T47D (cell line): ENCODE measurements at places on chromosomes 7 and 10.

GRCh38 chr10:98170249-98171117, 36.0 kb downstream of the R3HCC1L start:
- DNase-seq: peak; percentile 90

GRCh38 chr10:57706576-57707299, 561.0 kb downstream of the IPMK start:
- no peak for DNase-seq

DNA sequence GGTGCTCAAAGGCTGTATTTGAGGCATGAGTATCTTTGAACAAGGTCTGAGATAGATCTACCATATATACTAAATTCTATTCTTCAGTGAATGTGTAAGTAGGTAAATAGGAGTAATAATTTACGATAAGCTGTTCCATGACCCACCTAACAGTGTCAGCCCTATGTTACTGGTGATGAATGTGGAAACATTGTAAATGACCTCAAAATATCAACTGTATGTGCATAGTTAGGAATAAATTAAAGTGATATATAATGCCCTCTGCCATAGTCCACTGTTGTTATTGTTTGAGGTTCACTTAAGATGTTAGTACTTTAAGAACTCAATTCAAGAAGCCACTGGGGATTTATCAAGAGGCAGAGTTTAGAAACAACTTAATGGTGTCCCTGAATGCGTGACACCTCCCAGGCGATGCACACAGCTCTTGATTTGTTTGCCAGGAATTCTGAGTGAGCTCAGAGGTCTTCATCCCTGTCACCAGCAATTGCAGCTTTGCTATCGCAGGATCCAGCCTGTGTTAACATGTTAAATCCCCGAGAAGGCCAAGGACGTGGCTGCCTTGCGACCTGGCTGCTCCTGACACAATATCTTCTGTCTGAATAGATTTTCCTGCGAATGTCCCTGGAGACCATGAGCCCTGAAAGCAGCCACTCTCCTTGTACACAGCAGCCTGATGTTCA, 104.9 kb downstream of the KLF6 start:
- DNase-seq: no peak

GRCh38 chr10:76939933-76940468, 697.6 kb downstream of the KCNMA1 start:
- DNase-seq: no peak

- DNase-seq: no peak
These were observed 116.8 kb upstream of the SH2B2 start for GRCh38 chr7:102169651-102170392.

DNA sequence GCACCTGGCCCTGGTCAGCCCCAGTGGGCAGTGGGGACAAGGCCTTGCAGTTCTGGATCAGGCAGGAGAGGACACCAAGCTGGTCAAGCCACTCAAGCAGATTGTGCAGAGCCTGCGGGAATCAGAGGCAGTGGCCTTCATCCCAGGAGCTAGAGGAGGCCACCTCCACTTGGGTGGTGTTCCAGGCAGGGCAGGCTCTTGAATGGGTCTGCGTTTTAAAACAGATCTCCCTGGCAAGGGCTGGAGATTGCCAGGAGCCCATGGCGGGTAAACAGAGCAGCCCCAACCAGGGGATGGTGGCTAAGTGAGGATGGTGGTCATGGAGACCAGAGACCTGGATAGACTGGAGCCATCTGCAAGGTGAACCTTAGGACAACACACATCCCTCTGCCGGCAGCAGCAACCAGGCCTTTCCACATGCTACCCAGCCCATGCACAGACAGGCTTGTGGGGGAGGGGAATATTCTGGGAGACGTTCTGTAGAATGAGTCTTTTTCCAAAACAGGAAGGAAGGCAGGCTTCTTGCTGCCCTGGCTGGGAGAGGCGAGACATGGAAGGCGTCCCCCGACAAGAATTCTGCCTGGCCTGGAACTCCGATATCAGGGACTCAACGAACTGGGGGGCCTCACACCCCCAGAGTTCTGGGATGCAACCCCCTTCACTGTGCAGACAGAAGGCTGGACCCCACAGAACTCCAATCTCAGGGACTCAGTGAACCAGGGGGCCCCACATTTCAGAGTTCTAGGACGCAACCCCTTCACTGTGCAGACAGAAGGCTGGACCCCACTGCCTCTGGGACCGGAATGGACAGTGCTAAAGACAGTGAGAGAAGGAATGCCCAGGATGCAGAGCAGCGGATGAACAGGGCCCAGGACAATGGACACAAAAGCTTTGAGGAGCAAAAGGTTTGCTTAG, 264.8 kb downstream of the PTPRN2 start:
- no peak for DNase-seq

- DNase-seq: no peak
These were observed 1.3 kb downstream of the FRAT2 start for GRCh38 chr10:97333351-97333600.

GRCh38 chr10:28249512-28249911, 53.4 kb downstream of the MPP7 start:
- no peak for DNase-seq

GRCh38 chr10:33252794-33253203, 81.7 kb downstream of the NRP1 start:
- DNase-seq: no peak

GRCh38 chr10:117391436-117392205, 16.4 kb upstream of the PDZD8 start:
- DNase-seq: no peak

- DNase-seq: no peak
These were observed 60.7 kb downstream of the OTUD1 start for GRCh38 chr10:23499372-23500132.

DNA sequence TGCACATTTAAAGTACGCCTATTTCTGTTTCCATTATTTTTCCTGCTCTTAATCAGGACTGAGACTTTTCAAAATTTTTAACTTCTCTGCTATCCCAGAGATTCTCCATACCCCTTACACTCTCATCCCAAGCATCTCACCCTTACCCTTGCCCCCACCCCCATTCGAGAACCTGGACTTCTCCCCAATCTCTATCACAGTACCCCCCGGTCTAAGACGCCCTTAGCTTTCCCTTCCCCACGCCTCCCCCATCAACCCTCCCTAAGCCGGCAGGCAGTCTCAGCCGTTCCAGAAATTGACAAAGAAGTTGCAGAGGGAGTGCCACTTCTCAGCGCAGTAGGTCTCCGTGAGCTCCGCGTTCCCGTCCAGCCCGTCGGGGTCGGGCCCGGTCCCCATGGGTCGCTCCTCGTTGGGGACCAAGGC, 1.4 kb downstream of the FGFBP3 start:
- peak; percentile 42 for DNase-seq

- peak; percentile 69 for DNase-seq
These were observed 116.7 kb downstream of the VIPR2 start for GRCh38 chr7:159027789-159028507.

DNA sequence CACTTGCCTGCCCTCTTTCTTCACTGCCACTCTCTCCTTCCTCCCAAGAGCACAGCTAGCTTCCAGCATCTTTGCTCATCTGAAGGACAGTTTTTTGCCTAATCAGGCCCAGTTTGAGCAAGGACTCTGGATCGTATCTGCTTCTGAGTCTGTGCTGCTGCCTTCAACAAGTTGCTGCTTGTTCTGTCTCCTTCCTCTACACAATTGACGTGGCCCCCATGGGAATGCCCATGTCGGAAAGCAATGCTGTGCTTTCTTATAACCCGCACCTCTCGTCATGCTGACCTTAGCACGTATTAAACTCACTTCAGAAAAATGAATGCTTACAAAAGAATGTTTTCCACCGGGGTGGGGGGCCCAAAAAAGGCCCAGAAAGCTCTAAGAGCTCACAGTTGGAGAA, 324.7 kb upstream of the C7orf33 start:
- no peak for DNase-seq

DNA sequence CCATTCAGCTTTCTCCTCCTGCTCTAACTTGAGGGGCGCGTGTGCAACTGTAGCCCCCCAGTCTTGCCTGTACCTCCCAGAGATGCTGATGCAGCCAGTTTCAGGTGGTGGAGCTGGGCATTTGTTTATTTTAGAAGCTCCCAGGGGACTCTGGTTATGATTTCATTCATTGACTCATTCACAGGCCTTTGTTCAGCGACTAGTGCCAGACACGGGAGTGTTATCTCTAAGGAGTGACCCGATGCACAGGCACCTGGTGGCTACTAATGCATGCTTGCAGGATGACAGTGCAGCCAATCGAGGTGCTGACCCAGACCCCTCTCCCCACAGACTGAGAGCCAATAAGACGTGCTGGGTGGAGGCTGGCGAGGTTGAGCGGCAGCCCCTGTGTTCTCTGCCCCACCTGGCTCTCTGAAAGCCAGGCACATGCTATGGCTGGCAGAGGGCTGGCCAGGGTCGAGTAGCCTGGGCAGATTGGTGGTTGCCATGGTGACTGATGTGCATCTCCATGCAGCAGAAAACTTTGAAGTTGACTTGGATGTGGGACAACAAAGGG, 19.7 kb upstream of the SLC18A2 start:
- no peak for DNase-seq

DNA sequence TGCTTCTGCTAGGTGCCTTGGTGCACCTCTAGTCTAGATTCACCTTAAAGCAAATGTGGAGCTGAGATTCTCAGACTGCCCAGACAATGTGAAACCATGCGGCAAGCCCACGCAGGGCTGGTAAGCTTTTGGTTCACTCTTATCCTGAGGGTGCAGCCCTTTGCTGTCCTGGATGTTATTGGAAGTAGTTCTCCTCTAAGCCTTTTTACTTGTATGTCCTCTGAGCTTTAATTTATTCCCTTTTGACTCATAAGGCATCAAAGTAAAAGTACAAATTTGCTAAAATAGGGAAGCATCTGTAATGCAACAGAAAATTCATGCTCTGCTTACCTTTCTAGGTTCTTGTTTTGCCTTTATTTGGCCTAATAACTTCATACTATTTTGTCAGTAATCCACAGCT, 186.8 kb downstream of the MACC1 start:
- no peak for DNase-seq

DNA sequence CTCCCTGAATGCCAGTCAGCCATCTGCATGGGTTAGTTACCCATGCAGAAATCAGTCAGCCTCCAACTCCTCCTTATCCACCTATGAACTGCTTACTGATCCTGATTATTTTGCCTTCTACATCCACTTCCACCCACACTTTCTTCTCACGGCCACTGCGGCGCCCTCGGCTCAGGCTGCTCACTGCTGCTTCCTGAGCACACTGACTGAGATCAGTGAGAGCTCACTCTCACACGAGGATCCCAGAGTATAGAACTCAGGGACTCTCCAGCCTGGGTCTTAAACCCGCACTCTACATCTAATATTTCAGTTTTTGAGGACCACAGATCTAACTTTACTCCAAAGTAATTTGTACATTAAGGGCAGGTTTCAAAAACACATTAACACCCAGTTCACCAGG, 64.4 kb downstream of the GRB10 start:
- DNase-seq: no peak

- DNase-seq: no peak
These were observed 144.3 kb upstream of the ETV1 start for GRCh38 chr7:14133752-14134151.

- no peak for DNase-seq
These were observed 119.6 kb downstream of the ITIH5 start for GRCh38 chr10:7547206-7547605.
